ENCODE measurements at places on chromosomes 6 and 20.

- DNase-seq = no peak
Measured at GRCh38 chr20:47382746-47383415, 26.4 kb upstream of the ZMYND8 start.

- no peak for DNase-seq
Measured at GRCh38 chr6:91822581-91822980, 1235.7 kb upstream of the MAP3K7 start.

- DNase-seq = no peak
Measured at GRCh38 chr6:166903500-166903899, 52.9 kb downstream of the RNASET2 start.

DNA sequence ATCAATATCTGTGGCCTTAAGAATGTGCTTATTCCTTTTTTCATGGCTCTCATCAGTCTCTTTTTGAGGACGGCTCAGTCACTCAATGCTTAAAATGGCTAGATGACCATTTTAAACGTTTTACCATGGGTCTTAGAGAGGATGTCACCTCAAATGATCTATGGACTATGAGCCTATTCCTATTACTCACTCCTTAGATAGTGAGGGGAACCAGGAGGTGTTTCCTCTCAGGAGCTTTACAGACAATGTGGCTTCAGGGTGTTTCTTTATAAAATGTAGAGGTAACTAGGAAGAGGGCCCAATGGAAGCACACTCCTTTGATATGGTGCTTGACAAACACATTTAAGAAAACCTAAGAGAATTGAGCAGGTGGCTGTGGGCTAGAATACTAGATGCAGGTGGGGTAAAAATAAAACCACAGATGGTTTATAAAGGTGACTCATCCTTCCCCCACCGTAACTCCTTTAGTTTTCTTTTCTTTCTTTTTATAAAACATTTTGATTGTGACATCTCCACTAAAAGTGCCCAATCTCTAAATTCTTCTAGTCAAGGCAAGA lies 1.5 kb upstream of the TMEM200A start:
- DNase-seq = no peak

DNA sequence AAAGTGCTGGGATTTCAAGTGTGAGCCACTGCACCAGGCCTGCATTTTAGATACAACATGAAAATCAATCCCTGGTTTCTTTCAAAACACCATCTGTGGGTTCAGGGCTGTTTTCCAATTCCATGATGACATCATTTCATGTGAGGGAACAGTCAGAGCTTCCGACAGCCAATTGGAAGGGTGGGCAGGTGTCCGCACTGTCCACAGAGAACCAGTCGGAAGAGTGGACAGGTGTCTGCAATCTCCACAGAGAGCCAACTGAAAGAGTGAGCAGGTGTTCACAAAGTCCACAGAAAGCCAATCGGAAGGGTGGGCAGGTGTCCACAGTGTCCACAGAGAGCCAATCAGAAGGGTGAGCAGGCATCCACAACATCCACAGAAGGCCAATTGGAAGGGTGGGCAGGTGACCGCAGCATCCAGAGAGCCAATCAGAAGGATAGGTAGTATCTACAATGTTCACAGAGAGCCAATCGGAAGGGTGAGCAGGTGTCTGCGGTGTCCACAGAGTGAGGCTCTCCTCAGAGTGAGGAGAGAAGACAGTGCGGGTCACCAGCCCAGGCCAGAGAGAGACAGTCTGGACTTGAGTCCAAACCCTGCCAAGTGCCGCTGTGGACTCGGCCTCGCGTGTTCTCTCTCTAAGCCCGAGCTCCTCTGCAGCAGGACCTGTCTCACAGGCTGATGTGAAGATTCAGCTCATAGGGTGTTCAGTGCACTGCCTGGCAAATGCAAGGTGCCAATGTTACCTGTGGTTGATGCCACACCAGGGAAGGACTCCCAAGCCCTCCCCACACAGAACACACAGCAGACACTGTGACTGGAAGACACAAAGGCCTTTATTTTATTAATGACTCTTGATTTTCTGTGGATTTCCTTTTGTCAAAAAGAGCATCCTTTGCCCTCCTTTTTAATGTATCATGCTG lies 57.3 kb downstream of the DLL1 start:
- no peak for DNase-seq

- no peak for DNase-seq
Measured at GRCh38 chr6:28695715-28696114, 170.0 kb downstream of the GPX5 start.

DNA sequence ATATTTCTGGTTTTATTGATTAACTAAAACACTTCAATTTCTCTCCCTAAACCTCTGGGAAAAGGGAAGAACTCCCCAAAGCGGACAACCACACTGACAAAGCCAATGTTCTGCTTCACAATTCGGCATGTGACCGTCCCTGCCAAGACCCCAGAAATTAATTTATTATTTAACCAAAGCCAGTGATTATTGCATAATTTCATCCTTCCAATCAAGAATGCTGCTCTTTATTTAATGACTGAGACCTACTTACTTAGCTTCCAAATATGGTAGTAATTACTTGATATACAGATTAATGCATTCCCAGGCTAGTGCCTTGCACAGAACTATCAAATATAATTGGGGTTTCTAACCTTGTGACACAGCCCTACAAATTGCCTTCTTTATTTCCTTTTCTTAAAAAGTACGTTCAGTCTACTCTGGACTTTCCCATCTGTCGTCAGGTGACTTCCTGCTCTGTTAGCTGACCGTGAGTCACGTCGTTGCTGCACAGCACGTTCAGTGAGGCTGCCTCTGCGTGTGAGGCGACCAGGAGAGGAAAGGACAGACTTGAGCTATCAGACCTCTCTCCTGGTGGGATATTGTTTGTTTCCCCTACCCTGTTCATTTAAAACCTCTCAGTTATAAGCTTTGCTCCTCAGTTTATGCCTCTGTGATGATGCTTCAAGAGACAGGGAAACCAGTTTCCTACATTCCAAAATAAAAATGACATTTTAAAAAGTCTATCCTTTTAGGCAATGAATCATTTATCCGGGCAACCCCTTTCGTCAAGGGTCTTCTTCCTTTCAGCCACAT lies 55.7 kb upstream of the TNFAIP3 start:
- no peak for DNase-seq

DNA sequence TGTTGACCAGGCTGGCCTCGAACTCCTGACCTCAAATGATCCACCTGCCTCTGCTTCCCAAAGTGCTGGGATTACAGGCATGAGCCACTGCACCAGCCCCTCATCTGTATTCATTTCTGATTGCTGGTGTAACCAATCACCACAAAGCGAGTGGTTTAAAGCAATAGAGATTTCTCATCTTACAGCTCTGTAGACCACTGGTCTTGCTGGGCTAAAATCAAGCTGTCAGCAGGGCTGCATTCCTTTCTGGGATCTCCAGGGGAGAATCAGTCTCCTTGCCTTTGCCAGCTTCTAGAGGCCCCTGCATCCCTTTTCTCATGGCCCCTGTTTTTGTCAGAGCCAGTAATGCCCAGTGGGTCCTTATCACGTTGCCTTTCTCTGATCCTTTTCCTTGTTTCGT lies 49.9 kb upstream of the PMEPA1 start:
- no peak for DNase-seq

DNA sequence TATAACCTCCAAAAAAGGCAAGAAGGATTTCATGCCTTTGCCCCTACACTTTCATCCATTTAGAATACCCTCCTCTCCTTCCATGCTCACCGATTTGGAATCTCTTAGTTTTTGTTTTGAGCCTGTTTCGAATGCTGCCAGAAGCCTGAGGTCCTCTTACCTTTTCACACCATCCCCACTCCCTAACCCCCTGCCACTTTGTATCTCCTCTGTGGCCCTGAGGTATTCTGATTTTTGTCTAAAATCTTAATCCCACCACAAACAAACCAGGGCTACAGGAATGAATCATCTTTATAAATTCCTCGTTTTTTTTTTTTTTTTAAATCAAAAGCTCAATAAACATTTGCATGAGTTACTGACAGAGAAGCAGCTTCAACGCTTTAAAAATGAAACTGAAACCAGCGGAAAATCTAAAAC lies 1.6 kb upstream of the RPS12 start:
- DNase-seq = no peak

DNA sequence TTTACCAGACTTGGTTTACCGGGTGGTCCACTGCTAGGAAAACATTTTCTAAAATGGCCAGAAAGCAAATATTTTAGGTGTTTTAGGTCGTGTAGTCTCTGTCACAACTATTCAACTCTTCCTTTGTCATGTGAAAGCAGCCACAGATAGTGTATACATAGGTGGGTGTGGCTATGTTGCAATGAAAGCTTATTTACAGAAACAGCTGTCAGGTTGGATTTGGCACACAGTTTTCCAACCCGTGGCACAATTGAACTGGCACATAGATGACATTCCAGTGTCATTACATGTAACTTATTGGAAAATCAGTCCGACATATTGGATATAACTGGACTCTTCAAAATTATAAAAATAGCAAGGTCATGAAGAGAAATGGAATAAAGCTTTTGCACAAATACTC lies 68.9 kb upstream of the KCNQ5 start:
- DNase-seq = no peak

DNA sequence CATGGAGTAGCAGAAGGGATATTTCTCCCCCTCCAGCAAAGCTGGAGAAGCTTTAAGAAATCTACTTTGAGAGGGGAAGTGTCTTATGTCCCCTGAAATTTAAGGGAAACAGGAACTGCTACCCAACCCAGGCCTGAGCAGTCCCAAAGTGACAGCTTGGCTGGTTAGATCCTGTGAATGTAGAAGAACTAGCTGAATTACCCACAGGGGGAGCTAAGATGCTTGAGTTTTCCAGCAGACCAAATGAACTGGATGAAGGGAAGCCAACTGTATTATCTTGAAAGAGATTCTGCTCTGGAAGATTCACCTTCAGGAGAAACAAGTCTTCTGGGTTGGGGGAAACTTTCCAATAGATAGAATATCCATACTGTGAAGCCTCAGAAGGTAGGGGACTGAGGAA lies 303.3 kb upstream of the MMS22L start:
- peak; percentile 58 for DNase-seq

DNA sequence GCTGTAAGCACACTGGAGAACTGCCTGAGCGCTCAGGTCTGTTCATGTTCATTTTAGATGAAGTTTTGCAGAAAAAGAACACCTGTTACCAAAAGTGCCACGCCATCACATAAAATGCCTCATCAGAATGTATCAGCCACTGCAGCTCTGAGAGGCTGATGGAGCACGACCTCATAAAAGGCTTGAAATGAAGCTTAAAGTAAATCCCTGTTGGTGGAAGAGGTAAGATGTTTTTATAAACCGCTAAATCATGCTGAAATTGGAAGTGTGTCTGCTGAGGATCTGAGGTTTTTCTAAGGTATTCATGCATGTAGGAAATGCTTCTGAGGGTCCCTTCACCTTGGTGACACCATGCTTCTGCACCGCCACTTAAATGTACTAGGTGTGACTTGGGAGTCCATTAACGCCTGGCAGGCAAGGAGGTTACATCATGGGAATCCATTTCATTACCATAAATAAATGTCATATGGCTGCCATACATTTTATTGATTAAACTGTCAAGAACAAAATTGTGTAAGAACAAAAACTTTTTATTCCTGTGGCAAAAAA lies 363.1 kb upstream of the AGPAT4 start:
- no peak for DNase-seq

GRCh38 chr6:76706631-76707030 lies 634.2 kb upstream of the IMPG1 start:
- DNase-seq = no peak

DNA sequence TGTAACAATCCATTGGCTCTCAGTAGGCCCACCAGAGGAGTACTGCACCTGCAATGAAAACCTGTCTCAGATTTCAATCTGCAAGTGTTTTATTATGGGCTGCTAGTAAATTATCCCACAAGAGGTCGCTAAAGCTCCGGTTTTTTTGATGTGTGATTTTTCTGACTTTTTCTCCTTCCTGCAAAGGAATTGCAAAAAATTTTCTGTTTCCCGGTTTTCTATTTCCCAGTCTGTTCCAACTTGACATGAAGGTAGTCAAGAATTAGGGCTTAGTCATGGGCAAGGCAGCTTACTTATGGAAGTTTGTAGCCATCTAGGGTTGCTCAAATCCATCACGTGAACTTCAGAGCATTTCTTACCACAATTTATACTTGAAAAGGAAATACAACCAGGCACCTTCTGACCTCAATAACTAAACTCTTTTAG lies 38.5 kb upstream of the AHI1 start:
- peak; percentile 50 for DNase-seq

GRCh38 chr6:33779290-33779689 lies 9.6 kb downstream of the LEMD2 start:
- DNase-seq = no peak

DNA sequence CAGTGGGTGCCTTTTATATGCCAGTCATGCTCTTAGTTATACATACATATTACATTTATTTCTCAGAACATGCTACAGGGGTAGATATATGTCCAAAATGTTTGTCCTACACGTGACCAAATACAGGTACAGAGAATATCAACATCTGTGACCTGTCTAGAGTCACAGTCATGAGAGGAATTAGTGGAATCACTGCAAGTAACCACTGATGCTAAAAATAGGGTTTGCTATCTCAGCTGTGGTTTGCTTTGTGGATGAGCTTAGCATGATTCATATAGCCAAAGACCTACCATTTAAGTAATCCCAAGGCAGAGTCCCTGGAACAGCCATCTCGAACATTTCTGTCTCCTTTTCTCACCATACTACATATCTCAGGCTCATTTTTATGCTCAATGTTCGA lies 32.3 kb downstream of the GSTA3 start:
- DNase-seq = no peak

- no peak for DNase-seq
Measured at GRCh38 chr20:32626859-32627636, 41.9 kb upstream of the NOL4L start.

DNA sequence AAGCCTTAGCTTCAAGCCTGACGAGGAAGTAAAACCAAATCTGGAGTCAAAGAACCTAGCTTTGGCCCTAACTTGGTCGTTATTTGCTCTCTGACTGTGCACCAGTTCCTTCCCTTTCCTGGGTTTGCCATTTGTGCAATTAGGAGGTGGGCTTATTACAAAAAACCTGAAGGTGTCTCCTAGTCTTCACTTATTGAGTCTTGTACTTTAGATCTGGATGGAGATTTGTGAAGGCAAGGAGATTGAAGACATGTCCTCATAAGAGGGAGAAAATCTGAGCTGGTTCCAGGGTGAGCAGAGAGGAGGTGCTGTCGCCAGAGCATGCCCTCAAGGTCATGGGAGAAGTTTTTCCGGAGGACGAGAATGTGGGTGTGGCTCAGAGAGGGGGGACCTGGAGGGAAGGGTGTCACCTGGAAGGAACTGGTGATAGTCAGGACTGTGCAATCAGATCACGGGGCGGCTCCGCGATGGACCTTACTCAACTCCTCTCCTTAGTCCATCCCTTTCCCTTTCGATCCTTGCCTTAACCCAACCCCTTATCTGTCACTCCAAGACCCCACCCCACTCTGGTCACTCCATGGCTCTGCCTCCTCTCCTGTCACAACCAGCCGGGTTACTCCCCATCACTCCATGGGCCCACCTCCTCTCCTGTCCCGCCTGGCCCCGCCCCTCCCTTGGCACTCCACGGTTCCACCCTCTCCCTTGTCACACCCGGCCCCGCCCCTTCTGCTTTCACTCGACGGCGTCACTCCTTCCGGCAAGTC lies 588 bp upstream of the ACSS2 start:
- DNase-seq = peak; percentile 98

Measured in SK-N-DZ (cell line).